ENCODE measurements at places on chromosomes 5 and 9.

DNA sequence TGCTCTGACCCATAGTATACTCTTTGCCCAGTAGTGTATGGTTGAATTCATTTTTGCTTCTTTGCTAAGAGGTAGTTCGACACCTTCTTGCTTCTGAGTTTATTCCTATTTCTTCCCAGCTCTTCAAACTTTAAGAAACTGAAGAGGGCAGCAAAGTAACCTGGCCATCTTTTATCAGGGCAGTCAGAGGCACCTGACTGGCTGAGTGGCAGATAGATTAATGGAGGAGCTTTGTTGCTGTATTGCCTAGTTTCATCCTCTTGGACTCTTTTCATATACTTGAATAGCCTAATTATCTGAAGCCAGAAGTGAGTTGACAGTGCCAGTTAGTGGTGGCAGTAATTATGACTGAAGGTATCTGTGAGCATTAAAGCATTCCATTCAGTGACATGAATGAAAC lies 82.5 kb downstream of the UHRF2 start:
- no peak for DNase-seq

DNA sequence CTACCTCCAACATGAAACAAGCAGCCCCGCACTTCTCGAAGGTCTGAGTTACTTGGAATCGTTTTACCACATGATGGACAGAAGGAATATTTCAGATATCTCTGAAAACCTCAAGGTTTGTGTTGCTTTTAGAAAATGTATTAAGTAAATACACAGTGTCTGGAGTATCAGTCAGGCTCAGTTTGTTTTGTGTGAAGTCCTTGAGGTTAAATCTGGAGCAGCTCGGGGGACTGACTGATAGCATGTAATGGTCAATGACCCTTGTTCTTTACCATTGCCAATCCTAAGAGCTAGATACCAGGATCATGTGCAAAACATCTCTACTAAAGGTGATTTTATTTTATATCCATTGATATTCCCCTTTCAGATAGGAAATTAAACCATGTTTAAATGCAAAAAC lies 26.9 kb upstream of the LNPEP start:
- no peak for DNase-seq

- DNase-seq: peak; percentile 22
Measured at GRCh38 chr5:50807661-50808060, 141.2 kb downstream of the PARP8 start.

DNA sequence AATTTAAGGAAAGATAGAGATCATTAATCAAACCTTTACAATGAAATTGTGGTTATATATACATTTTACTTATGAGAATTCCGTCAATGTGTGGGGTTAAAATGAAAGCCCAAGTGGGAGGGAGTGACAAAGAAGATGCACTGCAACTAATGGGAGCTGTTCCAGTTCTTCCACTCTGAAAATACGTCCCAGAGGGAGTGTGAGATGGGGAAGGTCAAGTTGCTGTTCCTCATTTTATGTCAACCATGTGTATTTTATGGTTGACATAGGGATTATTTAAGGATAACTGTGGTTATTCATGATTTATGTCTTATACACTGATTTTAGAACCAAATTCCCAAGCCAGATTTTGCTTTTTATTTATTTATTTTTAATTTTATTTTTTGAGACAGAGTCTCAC lies 14.2 kb upstream of the RGS3 start:
- DNase-seq: no peak

- no peak for DNase-seq
Measured at GRCh38 chr5:143664623-143665022, 147.3 kb upstream of the HMHB1 start.

GRCh38 chr5:141919218-141920119 lies 4.2 kb upstream of the DELE1 start:
- no peak for DNase-seq

- no peak for DNase-seq
Measured at GRCh38 chr5:59246882-59247281, 646.6 kb downstream of the PDE4D start.

GRCh38 chr5:170010595-170010994 lies 30.3 kb upstream of the INSYN2B start:
- DNase-seq: no peak

- DNase-seq: no peak
Measured at GRCh38 chr5:174493530-174493929, 230.9 kb upstream of the MSX2 start.

DNA sequence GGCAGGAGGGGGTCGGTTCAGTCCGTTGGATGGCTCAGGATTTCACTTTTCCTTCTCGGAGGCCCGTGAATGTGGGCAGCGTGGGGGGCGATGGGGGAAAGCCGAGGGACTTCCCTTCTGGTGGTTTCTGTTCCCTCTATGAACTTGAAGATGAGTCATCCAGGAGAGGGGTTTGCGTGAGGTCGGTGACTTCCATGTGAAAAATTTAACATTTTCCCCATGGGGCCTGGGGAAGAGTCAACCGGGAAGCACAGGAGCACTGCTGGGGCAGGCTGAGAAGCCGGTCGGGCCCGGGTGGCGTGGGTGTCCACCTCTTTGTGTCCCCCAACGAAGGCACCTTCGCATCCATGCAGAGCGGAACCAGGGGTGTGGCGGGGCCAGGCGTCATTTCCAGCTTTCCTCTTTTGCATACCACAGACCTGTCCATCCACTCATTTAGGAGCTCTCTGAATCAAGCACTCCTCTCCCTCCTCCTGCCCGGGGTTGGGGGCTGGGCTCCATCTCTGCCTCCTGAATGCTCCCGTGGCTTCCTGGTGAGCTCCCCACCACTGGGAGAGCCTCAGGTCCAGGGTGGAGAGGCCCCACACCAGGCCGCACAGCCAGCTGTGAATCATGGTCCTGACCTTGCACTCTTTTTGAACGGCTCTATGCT lies 68.4 kb downstream of the ANKRD33B start:
- DNase-seq: peak; percentile 20

DNA sequence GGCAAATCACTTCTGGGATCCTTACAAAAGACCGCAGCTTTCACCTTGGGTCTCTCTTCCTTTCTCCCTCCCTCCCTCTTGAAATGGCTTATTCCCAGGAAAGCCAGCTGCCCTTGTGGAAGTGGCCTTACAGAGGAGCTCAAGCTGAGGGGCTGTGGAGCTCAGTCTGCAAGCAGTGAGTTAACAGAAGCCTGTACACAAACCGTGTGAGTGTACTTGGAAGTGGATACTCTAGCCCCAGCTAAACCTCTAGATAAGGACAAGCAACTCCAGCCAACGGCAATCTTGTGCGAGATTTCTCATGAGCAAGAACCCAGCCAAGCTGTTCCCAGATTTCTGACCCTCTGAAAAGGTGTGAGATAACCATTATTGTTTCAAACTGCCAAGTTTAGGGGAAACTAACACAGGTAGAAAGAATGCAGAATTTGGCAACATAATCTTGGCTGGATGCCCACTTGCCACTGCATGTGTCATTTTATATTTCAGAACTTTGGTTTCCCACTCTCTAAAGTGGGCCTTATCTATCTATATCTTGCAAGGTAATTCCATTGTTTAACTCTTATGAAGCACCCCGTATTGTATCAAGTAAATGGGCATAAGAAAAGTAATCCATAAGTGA lies 85.6 kb downstream of the CDH18 start:
- DNase-seq: no peak

GRCh38 chr5:160260006-160260775 lies 30.9 kb downstream of the FABP6 start:
- peak; percentile 6 for DNase-seq

GRCh38 chr5:148910686-148911361 lies 84.4 kb downstream of the ADRB2 start:
- peak; percentile 43 for DNase-seq

DNA sequence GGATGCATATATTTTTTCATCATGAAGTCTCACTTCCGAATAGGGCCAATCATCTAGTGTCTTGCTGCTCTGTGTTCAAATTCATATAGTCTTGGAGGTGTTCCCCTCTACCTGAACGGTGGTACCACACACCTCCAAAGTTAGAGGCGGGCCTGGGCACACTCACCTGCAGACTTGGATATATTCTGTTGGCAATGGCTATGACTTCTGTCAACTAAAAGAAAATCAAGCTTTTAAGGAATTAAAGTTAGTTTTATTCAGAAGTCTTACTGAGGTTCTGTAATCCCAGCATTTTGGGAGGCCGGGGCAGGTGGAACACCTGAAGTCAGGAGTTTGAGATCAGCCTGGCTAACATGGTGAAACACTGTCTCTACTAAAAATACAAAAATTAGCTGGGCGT lies 2.6 kb upstream of the NIPAL4 start:
- no peak for DNase-seq

DNA sequence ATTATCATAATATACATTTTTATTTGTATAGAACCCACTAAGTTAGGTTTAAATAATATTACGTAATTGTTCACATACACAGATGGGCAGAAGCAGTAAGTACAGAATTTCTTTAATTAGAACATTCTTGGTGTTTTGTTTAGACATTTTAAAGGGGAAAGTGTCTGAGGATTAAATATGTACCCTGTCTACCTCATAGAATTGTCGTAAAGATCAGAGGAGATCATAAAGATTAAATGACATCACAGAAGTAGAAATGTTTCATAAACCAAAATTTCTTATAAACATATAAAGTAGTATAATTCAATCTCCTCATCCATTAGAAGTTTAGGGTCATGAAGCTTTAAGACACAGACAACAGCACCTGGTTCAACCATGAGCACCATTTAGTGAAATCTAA lies 20.1 kb downstream of the DEPDC1B start:
- DNase-seq: no peak

GRCh38 chr9:86993830-86994229 lies 46.5 kb upstream of the GAS1 start:
- no peak for DNase-seq

DNA sequence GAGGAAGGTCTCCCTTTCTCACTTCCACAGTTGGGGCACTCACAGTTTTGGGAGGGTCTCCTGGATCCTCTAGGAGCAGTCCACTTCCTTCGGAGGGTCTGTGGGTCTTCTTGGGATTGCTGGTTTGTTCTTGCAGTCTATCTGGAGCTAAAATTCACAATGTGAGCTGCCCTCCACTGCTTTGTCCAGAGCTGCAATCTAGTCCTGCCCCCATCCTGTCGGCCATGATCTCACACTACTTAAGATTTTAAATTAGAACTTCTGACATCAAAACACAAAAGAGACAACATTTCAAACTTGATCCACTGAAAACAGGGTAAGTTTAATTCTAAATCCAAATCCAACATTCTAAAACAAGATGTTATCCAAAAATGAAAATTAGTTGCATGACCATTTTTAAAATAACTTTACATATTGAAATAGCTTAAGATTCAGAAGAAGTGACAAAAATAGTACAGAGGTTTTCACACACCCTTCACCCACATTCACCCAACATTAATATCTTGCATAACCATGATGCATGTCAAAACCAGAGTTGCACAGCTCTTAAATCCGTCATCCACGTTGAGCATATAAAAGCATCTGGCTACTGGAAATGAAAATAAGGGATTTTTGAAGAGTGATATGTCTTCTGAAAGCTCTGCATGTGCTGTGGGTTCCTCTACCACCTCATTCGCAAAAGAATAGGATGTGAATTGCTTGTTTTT lies 113.7 kb upstream of the EPB41L4A start:
- no peak for DNase-seq

DNA sequence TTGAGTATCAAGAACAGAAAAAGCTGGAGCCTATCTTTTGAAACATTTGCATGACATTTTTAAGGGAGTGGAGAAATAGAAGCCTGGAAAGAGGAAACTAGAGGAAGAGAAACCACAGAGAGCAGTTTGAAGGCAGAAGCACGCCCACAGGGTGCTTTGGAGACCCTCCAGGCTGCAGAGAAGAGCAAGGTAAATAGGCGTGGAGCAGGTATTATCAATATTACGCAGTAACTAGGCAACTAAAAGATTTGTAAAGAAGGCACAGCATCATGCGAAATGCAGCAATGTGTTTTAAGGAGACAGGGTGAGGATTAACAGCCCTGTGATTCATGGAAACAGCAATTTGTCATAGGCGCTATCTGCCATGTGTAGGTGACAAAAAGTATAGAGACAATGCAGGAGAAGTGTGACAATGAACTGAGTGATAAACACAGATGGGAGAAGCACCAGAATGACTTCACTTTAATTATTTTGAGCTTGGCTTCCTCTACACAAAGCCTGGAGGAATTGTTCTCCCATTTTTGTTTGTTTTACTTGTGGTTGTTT lies 281.2 kb downstream of the BRINP1 start:
- no peak for DNase-seq

GRCh38 chr9:136792321-136793085 lies 1.4 kb downstream of the TMEM141 start:
- no peak for DNase-seq

GRCh38 chr5:96863949-96864584 lies 12.2 kb upstream of the ERAP2 start:
- DNase-seq: no peak

DNA sequence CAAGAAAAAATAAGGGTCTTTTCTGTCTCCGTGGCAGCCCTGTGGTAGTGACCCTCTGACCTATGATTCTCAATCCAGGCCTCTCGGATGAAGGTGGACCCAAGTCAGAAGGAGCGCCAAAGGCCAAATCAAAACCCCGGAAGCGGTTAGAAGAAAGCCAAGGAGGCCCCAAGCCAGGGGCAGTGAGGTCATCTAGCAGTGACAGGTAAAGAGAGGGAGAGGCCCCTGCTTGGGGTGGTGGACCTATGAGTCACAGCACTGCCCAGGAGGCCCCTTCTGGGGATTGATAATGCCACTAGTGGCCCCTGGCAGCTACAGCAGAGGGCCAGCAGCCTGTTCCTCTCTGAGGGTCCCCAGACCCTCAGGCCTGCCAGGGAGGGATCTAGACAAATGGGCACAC lies 6.4 kb upstream of the SLC2A8 start:
- DNase-seq: no peak

DNA sequence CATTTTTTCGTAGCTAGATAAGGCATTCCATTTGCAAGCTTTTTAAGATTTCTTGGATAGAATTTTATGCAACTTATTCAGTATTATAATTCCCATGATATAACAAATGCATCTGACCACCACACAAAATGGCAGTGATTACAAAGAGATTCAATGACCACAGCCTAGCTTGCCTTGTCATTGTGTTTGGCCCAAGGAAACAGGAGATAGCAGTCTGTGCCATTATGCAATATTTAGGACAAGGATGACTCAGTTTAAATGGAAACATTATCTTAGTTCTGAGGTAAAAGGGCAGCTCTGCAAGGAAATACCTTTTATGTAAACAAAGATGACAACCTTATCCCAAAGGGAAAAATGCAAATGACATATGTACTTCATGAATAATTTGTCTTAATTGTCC lies 89.8 kb downstream of the NUDT12 start:
- DNase-seq: peak; percentile 64

- no peak for DNase-seq
Measured at GRCh38 chr5:126924331-126925033, 105.9 kb downstream of the MARCHF3 start.

DNA sequence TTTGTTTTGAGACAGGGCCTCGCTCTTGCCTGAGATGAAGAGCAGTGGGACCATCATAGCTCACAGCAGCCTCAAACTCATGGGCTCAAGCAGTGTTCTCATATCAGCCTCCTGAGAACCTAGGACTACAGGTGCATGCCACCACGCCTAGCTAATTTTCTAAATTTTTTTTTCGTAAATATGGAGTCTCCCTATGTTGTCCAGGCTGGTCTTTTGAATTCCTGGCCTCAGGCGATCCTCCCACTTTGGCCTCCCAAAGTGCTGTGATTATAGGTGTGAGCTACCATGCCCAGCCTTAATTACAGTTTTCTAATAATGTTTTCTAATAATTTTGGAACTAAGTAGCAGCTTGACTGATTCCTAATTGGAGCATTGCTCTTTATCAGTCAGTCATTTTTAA lies 15.1 kb downstream of the GAPVD1 start:
- no peak for DNase-seq
